Activated CD8-positive, alpha-beta T cell treated with anti-CD3 and anti-CD28 coated beads for 36 hours (primary cell): ENCODE measurements at places on chromosomes 3 and 15. TPM values are rescaled to one million over a fixed set of nuclear protein-coding genes. Genes with fewer than 3 reads are reported as not detected.
A peak's percentile ranks its signal among the peaks of the same experiment; 100 is the strongest.

The ACSBG1 gene
- 0.18 TPM for total RNA-seq

The RCN2 gene
- 21.8 TPM for total RNA-seq

The HDC gene
- not detected for total RNA-seq

- H3K36me3 ChIP-seq, result no peaks in the 10 kb centered on the region
- H3K27me3 ChIP-seq, result no peaks in the 10 kb centered on the region
- DNase-seq, result no peak
- no peak overlapping the region for H3K4me3 ChIP-seq
Observed at GRCh38 chr3:118101891-118102290, 932.8 kb downstream of the IGSF11 start.

- H3K4me1 ChIP-seq, result no peaks in the 10 kb centered on the region
- no peak overlapping the region for H3K27ac ChIP-seq
- no peak for DNase-seq
- no peaks in the 10 kb centered on the region for H3K36me3 ChIP-seq
- H3K27me3 ChIP-seq, result no peaks in the 10 kb centered on the region
Observed at GRCh38 chr15:47603026-47603425, 114.3 kb upstream of the SEMA6D start.

- DNase-seq, result no peak
- no peaks in the 10 kb centered on the region for H3K4me1 ChIP-seq
- H3K27ac ChIP-seq, result no peak overlapping the region
- no peak overlapping the region for H3K4me3 ChIP-seq
- H3K27me3 ChIP-seq, result no peaks in the 10 kb centered on the region
Observed at GRCh38 chr15:98896002-98896721, 111.4 kb downstream of the PGPEP1L start.

- no peak overlapping the region for H3K4me3 ChIP-seq
- H3K36me3 ChIP-seq, result no peaks in the 10 kb centered on the region
- peak overlapping the region; percentile 25 for H3K27ac ChIP-seq
- DNase-seq, result no peak
- peaks cover 9% of the 10 kb centered on the region for H3K4me1 ChIP-seq
Observed at GRCh38 chr3:12758025-12758781, 856 bp downstream of the TMEM40 start.

GRCh38 chr3:142837526-142837925, 51.4 kb downstream of the PCOLCE2 start:
- peaks cover 1% of the 10 kb centered on the region for H3K27me3 ChIP-seq
- no peak overlapping the region for H3K27ac ChIP-seq
- H3K4me1 ChIP-seq, result no peaks in the 10 kb centered on the region
- H3K36me3 ChIP-seq, result no peaks in the 10 kb centered on the region

GRCh38 chr3:64091501-64091900, 68.2 kb upstream of the PSMD6 start:
- H3K27me3 ChIP-seq, result peaks cover 6% of the 10 kb centered on the region
- no peaks in the 10 kb centered on the region for H3K36me3 ChIP-seq
- no peaks in the 10 kb centered on the region for H3K4me1 ChIP-seq
- DNase-seq, result no peak
- H3K27ac ChIP-seq, result no peak overlapping the region

DNA sequence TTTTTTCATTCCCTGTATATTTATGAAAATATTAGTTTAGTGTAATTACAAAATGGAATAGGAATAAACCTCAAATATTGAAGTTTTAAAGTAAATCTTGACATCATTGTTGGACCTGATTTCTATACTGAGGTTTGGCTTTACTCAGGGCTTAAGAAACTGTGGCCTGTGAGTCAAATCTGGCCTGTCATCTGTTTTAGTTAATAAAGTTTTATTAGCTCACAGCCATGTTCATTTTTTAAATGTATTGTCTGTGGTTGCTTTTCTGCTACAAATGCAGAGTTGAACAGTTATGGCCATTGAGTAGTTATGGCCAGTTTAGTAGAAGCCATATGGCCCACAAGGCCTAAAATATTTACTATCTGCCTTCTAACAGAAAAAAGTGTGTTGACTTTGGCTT, 80.7 kb downstream of the DIPK2A start:
- H3K4me3 ChIP-seq, result no peak overlapping the region
- DNase-seq, result no peak
- H3K27ac ChIP-seq, result no peak overlapping the region
- H3K36me3 ChIP-seq, result no peaks in the 10 kb centered on the region

- no peak for DNase-seq
- H3K27me3 ChIP-seq, result no peaks in the 10 kb centered on the region
- no peak overlapping the region for H3K27ac ChIP-seq
- peaks cover 76% of the 10 kb centered on the region for H3K4me1 ChIP-seq
- H3K36me3 ChIP-seq, result peaks cover 55% of the 10 kb centered on the region
Observed at GRCh38 chr3:33088691-33089090, 8.3 kb downstream of the GLB1 start.

GRCh38 chr15:40766906-40767837, 2.6 kb upstream of the C15orf62 start:
- peaks cover 9% of the 10 kb centered on the region for H3K36me3 ChIP-seq
- DNase-seq, result peak; percentile 35
- no peaks in the 10 kb centered on the region for H3K27me3 ChIP-seq
